ENCODE measurements at places on chromosomes 3 and 15. TPM values are rescaled to one million over a fixed set of nuclear protein-coding genes. Genes with fewer than 3 reads are reported as not detected.

The HYKK gene
- 0.23 TPM for total RNA-seq

The KIF23 gene
- total RNA-seq = 43.1 TPM

The KLF15 gene
- total RNA-seq = 0.15 TPM

- DNase-seq = no peak
These were observed 1.5 kb downstream of the C2CD4A start for GRCh38 chr15:62068071-62068809.

GRCh38 chr3:77348244-77348855 is 308.5 kb downstream of the ROBO2 start:
- no peak for DNase-seq

DNA sequence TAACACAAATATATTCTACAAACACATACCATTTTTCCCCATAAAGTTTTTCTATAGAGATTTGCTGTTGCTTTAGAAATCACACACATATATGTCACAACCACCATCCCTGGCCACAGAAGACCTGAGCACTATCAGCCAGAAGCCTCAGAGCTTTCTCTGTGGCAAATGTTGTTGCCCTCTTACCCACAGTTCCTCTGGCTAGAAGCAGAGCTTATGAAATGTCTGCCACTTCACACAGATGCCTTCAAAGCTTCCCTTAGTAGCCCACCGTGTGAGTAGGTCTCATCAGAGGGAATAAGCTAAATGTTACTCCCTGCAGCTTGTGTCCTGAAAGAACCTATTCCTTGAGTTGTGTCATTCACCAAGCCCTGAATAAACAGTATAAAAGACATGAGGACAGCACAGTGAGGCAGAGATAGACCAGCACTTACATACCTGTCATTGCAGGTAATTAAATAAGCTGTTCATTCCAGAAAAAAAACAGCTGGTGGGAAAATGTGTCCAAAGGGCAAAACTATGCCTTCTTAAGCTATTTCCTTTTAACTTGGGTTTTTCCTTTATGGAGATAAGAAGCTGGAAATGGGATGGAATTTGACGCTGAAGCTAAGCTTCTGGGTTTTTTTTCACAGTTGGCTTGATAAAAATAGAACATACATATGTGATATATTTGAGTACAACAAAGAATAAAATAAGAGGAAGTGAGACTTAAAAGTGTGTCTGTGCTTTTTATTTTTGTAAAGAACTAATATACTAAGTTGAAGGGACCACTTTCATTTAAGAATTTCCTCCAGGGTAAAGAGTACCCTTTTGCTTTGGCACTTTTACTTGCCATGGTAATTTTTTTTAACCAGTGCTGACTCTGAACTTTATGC is 391.4 kb downstream of the KCNH8 start:
- DNase-seq = peak; percentile 47

DNA sequence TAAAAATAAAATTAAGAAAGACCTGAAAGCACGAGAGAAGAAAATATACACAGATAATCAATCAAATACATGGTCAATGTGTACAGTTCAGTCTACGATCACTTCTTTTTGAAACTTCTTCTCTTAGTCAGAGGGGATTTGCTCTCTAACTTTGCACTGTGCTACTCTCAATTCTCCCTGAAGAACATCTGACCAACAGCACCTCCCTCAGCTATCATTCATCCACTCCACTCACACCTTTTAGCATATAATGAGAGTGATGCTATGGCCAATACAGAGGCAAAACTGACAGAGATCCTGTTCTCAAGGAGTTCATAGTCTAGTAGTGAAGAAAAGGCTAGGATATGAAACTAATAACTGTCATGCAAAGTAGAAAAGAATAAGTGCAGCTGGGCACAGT is 45.9 kb downstream of the P3H2 start:
- no peak for DNase-seq

GRCh38 chr3:184600685-184601377 is 39.2 kb downstream of the EPHB3 start:
- no peak for DNase-seq

Data from GM12878 (cell line).